Activated T-helper 1 cell treated with anti-CD3 and anti-CD28 coated beads, Interleukin-12 subunit alpha, Interleukin-12 subunit beta, Interleukin-2, Interleukin-4 antibody, amounts not matched to agents 30 ng/mL and 10 ng/mL and 1 ng/mL, durations not matched to agents 14 hours and 24 hours and 36 hours (primary cell): ENCODE measurements at places on chromosomes 1 and 21.

DNA sequence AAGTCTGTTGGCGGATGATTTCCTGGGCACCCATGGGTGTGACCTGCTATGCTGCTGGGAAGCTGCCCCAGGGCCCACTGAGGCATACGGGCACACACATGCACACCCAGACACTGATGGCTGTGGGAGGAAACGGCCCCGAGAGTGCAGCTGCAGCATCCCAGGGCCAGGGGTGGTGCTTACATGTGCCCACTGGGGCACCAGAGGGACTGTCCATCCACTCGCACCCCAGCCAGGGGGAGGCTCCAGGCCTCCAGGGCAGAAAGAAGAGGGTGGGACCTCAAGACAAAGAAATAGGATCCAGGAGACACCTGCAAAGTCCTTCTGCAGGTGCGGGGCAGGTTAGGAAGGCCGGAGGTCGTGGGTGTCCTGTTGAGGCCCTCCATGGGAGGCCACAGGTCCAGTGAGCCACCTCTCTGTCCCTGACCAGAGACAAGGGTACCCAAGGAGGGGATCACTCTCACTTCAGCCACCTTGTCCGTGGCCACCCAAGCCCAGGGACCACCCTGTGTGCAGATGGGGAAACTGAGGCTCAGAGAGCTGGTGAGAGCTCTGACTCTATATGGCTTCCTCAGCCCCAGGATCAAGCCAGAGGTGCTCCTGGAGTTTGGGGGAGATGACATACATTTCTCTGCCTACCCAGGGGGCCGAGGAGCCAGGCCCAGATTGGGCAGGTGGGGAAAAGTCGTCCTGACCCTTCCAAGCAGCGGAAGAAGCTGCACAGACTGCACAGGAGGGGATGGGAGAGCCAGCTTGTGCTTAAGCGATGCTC is 57.1 kb downstream of the WNT9A start:
- no peak for DNase-seq

DNA sequence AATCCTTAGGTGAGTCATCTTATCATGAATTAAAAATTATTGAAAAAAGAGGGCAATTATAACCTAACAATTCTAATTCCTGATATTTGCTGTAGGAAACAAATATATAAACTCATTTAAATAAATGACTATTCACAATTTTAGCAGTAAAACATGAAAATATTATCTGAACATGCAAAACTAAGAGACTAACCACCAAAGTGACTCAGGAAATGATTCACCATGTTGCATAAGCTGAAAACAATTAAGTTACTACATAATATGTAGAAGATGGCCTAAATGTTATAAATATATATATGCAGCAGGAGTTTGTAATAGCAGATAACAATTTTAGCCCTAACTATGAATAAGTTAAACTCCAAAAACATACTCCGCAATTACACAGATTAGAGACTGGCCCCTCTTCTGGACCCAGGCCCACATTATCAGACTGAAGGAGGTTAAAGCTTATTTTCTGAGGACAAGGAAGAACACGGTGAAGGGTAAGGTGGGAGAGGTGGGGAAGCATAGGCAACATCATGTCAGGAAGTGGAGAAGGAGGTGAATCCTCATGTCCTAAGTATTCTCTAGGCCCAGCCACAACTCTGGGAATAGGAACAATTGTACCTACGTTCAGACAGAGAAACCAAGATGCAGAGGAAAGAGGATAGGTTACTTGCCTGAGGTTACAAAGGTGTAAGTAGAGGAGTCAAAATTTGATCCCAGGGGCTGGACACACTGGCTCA is 15.6 kb upstream of the AIM2 start:
- no peak for DNase-seq

DNA sequence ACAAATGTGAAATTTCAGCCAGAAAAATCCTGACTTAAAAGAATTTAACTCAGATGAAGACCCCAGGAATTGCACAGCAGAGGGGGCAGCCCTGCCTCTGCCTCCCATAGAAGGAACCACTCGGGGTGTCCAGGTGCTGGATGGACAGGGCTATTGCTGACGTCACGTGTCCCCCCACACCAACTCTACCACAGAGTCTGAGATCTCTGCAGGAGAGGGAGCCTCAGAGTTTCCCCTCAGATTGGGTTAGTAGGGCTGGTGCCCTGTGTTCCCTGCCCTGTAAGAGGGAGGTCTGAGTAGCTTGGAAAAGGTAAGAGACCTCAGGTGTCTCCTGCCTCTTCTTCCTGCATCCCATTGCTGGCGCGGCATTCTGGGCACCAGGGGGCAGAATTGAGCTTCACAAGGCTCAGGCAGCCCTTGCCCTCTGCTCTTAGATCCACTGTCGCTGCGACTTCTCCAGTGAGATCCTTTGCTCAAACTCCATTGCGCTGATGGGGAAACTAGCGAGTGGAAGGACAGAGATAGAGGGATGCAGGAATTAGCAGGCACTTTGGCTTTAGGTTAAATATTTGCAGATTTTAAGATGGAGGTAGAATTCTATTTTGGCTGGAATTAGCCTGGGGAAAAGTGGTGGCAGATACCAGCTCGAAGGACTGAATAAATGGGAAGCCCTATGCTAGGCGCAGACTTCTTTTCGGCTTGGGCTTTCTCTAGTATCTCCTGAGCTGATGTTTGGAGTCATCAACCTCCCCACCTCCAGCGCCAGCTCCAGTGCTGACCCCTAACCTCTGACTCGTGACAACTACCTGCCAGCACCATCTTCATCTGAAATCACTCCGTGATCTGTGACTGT is 42.8 kb upstream of the DMBX1 start:
- peak; percentile 60 for DNase-seq

GRCh38 chr1:41366455-41367287 is 5.4 kb downstream of the FOXO6 start:
- DNase-seq, result no peak

DNA sequence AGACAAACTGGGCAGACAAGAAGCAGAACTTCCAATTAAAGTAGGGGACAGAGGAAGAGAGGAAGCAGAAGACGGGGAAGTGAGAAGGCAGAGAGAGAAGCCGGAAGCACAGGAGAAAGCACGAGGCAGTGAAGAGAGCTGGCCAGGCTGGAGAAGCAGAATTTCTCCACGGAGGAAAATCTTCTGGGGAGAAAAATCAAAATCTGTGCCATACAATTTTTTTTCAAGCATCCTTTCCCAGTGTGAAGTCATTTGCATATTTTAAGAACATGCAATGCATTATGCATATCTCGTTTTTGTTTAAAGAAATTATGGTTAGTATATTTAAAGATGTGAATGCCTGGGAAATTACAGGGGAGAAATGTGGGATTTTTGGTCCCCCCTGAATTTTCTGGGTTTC is 7.3 kb upstream of the CAMK2N1 start:
- DNase-seq, result no peak

GRCh38 chr1:200670242-200671118 is 773 bp upstream of the DDX59 start:
- DNase-seq, result no peak

DNA sequence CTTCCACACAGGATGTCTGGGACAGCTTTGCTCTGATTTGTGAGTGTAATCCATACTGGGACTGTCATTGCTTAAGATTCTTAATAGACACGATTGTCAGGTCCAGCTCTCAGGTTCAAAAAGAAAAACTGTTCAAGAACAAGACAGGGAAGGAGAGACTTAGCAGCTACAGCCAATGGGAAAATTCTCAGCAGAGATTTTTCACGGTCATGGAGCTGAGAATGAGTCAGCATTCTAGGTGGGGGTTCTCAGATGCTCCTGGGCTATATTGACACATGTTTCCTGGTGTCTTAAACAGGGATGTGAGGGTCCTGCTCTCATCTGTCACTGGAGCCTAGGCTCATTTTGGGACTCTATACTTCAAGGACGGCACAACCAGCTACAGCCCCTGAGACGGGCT is 318.3 kb downstream of the RRAGC start:
- no peak for DNase-seq

DNA sequence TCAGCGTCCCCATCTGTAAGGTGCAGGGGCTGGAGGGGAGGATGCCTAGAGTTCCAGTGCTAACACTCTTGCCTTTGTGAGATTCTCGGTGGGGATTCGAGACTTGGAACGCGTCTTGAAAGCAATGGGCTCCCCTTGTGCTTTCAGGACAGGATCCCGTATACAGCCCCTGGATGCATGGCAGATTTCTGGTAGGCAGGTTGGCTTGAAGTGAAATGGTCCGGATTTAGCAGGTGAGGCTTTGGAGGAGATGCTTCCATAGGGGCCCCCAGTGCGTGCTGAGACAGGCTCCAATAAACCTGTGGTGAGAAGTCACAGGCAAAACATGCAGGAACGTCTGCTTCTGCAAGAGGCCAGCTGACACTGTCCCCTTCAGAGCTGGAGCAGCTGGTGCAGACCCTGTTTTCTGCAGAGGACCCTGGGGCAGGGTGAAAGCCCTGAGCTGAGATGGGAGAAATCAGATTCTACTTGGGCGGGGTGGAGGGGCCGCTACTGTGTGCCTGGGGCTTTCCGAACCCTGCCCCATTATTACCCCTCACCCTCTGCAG is 270.4 kb downstream of the PTPRU start:
- no peak for DNase-seq

DNA sequence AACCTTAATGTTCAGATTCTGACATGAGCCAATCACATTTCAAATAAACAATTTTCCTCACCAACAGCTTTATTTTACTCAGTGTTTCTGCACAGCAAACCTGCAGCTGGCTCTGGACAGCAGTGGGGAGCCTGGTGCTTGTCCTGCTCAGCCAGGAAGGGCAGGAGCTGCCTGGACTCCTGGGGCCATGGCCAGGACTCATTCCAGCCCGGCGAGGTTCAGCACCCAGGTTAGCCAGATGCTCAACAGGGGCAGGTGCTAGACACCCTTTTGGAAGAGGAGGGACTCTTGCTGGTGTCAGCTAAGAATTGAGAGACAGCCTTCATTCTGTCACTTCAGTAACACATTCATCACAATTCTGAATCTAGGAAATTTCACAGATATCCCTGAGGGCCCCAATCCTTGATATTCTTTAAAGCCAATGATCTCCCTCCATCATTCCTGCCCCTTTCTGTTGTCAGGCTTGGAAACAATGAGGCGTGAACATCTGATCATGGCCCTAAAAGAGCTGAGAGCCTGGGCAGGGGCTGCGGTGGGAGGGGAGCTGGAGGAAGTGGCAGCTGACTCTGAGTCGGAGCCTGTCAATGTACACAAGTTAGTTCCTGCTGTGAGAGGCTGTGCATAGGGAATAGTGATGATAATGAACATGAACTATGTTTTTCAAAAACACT is 251.3 kb downstream of the SDCCAG8 start:
- DNase-seq, result no peak

DNA sequence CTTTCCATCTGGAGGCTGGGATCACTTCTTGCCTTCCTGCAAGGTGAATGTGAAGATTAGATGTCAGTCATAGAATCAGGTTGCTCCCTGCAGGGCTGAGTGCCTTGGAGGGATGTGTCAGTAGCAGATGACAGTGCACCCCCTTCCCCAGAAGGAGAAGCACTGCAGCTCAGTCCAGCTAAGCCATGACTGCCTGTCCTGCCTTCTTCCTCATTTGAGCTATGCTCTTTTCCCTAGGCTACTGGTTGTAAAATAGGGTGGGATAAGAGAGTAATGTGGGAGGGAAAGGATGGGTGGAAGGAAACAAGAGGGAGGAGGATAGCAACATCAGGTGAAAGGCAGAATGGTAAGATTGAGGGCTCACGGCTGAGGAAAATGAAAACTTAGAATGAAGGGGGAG is 11.1 kb upstream of the FABP3 start:
- no peak for DNase-seq

DNA sequence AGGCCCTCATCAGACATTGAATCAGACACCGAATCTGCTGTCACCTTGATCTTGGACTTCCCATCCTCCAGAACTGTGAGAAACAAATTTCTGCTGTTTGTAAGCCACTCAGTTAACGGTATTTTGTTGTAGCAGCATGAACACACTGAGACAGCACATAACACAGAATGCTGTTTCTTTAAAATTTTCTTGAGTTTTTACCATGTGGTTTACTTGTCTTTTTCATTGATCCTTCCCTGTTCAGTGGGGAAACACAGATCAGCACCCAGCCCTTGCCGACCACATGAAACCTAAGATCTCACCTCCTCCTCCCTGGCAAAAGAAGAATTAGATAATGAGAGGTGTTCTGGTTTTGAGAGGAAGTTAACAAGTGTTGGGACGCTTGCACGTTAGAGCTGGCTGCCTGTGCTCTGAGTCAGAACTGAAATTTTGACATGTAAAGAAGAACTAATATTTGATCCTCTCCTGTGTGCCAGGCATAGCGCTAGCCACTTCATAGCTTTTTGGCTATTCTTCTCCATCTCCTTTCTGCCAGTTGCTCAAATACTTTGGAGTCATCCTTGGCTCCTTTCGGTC is 179.6 kb downstream of the DHRS3 start:
- peak; percentile 49 for DNase-seq

DNA sequence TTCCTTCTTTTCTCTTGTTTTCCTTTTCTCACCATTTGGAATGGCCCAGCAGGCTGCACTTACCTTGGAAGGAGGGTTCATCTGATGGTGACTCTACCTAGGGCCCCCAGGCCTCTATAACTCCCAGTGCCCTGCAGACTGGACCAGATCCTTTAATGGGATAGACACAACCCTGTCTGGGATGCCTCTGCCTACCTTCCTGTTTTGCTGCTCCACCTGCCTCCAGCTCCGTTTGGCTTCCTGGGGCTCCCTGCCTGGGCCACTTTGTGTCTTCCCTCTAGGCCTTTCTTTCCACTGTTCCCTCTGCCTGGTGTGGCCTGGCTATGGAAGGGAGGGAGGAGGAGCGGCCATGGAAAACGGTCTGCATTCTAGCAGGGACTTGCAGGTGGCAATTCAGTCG is 7.5 kb downstream of the PCSK9 start:
- DNase-seq, result no peak

DNA sequence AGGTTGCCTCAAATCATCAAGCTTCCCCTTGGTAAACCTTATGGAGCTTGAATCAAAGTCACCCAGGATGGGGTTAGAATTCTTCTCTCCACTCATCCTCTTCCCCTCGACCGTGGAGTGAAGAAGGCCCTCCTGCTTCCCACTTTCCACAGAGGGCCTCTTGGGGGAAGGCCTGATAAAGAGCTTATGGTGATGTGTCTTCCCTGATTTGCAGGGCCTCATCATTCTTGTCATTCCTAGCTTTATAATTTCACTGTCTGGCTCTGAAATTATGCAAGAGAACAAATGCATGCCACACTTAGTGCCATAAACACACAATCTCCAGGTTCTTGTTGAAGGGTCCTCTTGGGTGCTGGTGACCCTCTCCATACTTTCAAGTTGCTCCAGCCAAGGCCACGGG is 101.2 kb downstream of the HMGB4 start:
- DNase-seq, result no peak

DNA sequence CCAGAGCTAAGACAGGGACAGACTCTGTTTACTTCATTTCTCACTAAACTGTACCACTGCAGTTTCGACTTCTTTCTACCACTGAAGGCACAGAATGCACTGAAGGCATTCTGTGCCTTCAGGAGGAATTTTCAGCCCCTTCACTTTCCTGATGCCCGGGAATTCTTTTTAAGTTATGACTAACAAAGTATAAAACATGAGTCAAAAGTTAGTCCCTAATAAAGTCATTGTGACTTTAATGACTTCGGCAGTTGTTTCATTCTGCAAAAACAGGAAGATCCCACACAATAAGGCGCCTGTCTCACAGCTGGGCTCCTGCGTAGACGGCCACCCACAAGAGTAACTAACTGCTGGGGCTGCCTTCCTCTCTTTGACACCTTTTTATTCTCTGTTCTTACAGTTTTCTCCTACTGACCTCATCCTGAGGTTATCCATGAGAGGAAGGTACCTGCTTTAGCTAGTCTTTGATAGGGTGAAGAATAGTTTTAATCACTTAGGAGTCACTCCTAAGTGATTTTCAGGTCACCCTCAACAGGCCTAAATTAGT is 183.9 kb upstream of the SGIP1 start:
- no peak for DNase-seq
